Peyer's patch (tissue), 4 donors: ENCODE measurements at places on chromosomes 3 and 15. TPM values are rescaled to one million over a fixed set of nuclear protein-coding genes. Genes with fewer than 3 reads are reported as not detected.

GRCh38 chr15:75902129-75902557 is 1.5 kb upstream of the FBXO22 start:
- no peak for DNase-seq

DNA sequence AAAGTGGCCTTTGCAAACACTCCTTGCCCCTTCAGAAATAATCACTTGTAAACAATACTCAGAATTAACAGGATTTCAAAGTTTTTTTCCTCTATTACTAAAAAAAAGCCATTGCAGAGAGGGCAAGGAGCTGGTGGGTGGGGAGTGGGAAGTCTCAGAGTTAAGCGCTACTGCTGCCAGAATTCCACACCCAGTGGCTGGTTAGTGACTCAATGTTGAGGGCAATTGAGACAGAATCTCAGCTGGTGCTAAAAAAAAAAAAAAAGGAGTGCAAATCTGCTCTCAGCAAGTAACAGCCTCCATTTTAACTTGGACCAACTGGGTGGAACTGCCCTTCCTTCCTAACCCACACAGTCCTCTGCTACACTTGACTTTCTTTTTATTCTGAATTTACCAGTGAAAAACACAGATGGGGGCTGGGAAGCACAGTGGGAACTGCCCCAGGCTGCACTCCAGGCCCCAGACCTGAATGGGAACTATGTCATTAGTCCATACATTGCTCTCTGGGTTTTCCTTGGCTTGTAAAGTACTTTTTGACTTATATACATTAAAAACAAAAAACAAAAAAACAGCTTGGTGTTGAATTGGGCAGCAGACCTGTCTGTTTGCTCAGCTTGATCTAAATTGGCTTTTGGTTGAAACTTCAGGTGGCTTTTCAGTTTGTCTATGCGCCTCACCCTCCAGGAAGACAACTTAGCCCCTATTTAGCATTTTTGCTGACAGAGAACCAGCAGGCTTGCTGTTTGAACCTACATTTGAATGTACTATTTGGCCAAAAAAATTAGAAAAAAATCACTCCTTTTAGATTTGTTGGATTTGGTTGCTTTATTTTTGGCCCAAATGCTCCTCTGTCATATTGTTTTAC is 357.8 kb upstream of the TBL1XR1 start:
- no peak for DNase-seq

DNA sequence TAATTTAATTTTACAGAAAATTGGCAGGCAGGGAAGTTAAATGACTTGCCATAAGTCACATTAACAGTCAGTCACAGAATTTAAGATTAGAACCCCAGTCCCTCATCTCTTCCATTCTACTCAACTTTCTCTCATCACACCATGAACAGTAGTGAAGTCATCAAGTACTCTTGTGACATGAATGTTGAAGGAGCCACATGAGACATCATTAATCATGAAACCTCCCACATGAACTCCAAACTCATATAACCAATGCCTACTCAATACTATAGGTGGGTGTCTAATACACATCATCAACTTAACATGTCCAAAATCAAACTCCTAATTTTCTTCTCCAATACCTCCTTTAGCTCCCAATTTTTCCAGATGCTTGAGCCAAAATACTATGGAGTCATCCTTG is 19.5 kb downstream of the PHC3 start:
- DNase-seq = no peak

- no peak for DNase-seq
These were observed 27.4 kb upstream of the NOX5 start for GRCh38 chr15:68987120-68987519.

DNA sequence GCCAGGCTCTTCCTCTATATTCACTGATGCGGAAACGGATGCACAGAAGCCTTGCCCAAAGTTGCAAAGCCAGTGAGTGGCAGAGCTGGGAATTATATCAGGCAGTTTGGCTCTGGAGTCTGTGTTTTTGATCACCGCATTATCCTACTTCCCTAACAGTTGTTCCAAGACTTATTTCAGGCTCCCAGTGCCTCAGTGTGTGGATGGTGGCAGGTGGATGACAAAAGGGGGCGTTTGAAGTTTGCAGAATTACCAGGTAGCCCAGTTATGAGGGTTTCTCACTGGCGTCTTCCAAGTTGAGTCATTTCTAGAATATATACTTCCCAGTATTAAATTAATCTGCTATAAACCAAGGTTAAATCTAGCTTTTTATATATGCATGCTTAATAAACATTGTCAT is 81.0 kb downstream of the USP13 start:
- DNase-seq = no peak

GRCh38 chr3:172126741-172127140 is 87.4 kb downstream of the FNDC3B start:
- DNase-seq = no peak

GRCh38 chr3:55205990-55206389 is 278.1 kb upstream of the LRTM1 start:
- DNase-seq = no peak

The TMEM212 gene
- not detected for total RNA-seq

GRCh38 chr15:33008284-33008995 is 186.1 kb downstream of the FMN1 start:
- DNase-seq = no peak

DNA sequence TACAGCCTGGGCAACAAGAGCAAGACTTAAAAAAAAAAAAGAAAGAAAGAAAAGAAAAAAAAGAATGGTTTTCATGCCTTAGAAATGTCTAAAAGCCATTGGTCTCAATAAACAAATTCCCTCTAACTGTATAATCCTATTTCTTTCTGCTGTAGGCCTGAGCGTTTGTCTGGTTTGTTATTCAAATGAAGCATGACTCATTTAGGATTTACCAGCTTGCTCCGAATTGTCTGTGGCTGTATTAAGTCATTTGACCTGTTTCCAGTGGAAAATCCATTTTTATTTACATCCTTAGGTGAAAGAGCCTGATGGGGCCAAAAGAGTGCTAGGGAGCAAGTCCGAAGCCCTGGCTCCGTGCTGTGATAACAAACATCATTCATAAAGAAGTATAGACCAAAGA is 73.8 kb downstream of the BDH1 start:
- no peak for DNase-seq

GRCh38 chr3:131147534-131147933 is 120.9 kb downstream of the NEK11 start:
- DNase-seq = no peak

DNA sequence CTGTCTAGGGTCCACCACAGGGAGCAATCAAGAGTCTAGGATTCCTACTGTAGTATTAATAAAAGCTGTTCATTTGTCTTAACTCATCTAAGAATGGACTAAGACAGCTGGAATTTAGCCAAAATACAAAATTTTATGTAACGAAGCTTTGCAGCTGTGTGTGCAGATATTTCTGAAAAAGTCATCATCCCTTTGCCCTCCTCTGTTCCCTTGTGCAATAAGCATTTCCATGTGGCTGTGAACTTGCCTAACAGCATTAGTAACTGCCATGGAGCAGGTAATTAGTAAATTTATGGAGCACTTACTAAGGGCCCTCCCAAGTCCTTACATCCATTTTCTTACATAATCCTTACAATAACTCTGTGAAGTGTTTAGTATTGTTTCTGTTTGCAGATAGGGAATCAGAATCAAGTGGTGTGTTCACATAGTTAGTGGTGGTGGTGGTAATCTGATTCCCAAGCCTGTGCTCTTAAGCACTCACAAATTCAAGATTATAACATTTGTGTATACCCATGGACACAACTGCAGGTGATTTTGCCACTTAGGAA is 114.5 kb downstream of the RARB start:
- DNase-seq = no peak

DNA sequence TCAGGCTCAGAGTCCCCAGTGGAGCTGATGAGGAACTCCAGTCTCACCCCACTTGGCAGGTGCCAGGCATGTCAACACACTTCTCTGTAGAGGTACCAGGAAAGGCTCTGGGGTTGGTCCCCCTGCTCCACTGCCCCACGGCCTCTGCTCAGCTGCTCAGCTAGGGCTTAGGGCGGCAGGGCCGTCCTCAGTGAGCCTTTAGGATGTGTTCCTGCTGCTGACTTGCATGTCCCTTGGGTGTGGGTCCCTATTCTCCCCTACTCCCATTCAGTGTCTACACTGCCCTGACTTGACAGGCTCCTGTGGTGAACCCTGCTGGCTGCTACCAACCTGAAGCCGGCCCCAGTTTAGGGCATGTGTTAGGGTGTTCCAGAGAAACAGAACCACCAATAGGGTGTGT is 17.9 kb upstream of the POLG start:
- no peak for DNase-seq

DNA sequence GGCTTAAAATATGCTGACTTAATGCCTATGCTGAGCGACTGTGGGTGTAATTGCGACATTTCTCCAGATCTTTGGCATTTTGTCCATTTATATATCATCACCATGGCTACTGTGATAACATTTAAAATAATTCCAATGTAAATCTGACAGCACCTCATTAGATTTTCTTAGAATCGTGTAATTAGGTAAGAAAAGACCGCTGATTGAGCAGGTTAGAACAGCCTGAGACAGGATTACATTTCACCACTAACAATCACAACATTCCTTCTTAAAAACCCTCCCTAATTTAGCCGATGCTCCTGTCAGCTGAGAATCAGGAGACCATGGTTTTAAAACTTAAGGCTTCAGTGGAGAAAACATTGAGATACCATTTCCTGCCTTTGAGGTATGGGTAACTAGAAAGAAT is 455.3 kb upstream of the PDZRN3 start:
- no peak for DNase-seq

The TIGIT gene
- total RNA-seq = 0.35 TPM

DNA sequence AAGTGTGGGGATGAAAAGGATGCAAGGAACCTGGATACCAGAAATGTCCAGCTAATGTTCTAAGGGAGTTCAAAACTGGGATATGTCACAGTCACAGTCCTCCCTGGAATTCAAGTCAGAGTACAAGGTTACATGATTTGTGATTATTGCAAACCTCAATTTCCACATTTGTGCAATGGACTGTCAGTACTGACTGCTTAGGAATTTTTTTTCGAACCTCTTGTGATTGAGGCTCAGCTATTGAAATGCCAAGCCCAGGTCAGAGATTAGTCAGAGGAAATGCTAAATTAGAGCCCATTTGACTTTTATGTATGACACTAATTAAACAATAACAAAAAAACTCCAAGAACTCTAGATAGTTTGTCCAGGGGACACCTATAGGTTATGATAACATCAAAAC is 210.2 kb downstream of the THSD4 start:
- no peak for DNase-seq

The CCDC39 gene
- not detected for total RNA-seq

The COL6A5 gene
- not detected for total RNA-seq

DNA sequence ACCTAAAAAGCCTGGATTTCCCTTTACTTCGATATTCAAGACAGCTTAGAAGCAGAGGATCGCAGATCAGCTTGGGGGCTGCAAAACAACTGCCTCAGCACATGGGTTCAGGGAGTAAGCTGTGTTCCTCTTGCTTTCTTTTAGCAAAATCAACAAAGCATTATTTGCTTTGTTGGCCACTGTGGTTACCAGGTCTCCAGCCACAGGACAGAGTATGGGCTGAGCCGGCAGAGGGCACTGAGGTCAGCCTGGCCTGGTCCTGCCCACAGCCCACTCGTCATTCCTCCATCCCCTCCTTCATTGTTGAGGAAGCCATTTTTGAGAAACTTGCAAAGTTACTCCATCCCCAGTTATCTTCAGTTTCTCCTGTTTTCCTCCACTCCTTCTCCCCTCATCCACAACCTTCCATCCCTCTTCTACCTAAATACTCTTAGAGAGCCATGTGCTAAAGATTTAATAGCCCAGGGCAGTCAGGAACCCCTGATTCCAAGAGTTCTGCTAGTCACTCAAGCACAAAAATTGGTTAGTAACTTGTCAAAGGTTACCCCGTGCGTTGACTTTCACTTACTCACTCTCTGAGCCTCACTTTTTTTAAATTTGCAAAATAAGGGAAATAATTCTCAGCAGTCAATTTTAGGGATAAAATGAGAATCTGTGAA is 60.0 kb upstream of the HES1 start:
- no peak for DNase-seq

GRCh38 chr15:52013151-52013791 is 5.7 kb upstream of the MAPK6 start:
- DNase-seq = no peak

DNA sequence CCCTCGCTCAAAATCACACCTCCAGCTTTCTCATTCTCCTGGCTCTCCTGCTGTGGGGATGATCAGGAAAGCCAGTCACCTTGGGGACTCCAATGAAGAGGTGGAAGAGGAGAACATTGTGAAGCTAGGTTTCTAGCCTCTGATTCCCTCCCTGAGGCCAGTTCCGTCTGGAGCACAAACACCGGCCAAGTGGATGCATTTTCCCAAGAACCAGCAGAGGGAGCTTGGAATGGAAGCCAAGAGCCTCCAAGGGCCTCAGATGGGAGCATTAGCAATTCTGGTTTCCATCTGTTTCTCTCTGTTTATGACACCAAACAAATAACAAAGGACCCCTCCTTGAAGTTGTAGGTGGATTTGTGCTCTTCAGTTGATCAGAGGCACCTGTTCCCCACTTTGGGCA is 40.6 kb upstream of the NMNAT3 start:
- DNase-seq = no peak

The C3orf20 gene
- not detected for total RNA-seq

DNA sequence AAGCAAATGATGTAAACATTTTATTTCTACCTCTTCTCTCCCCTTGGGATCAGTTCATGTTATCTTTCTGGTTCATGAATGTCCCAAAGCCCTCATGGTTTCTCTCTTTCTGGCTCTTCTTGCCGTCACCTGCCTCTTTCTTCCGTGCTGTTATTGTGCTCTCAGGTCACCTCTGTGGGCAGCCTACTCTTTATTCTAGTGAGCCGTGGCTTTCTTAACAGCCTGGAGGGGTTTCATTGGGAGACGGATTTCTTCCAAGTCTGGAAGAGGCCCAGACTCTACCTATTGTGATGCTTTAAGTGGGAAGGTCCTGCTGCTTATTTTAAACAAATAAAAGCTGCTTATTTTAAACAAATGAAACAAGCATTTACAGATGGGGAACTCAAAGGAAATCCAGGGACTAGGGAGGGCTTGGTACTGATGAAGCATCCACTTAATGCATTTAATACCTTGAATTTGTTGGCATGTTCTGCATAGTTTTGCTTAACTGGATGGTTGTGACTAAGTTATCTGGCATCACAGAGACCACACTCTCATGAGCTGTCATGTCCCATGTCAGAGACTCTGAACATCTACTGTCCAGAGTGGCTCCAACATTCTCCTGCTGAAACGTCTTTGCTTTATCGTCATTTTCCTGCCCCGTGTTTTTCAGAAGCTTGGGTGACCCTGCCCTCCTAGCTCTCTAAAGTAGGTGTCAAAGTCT is 443.3 kb downstream of the GABRG3 start:
- DNase-seq = no peak

The MORC1 gene
- total RNA-seq = not detected

The ATP10A gene
- total RNA-seq = 4.2 TPM

DNA sequence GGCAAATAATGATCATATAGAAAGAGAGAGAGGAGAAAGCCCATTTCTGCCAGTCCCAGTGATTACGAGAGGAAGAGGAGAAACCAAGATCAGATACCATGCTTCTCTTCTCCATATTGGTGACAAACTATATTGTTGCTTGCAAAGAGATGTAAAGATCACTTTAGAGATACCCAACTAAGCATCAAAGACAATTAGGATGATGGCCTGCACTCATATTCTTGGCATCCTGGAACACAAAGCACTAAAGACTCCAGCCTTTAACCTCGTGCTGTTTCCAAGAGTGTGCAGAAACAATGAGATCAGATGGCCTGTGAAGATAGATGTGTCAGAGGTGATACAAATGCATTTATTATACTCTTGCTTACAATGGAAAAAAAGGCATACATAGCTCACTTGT is 170.7 kb upstream of the TP63 start:
- DNase-seq = no peak
